ENCODE measurements at places on chromosomes 12 and 14.
A peak's percentile ranks its signal among the peaks of the same experiment; 100 is the strongest.

GRCh38 chr12:4261655-4262054 is 11.9 kb upstream of the CCND2 start:
- DNase-seq, result no peak

GRCh38 chr12:29521951-29522350 is 24.5 kb upstream of the OVCH1 start:
- no peak for DNase-seq

GRCh38 chr14:101719708-101720107 is 41.8 kb upstream of the PPP2R5C start:
- no peak for DNase-seq

DNA sequence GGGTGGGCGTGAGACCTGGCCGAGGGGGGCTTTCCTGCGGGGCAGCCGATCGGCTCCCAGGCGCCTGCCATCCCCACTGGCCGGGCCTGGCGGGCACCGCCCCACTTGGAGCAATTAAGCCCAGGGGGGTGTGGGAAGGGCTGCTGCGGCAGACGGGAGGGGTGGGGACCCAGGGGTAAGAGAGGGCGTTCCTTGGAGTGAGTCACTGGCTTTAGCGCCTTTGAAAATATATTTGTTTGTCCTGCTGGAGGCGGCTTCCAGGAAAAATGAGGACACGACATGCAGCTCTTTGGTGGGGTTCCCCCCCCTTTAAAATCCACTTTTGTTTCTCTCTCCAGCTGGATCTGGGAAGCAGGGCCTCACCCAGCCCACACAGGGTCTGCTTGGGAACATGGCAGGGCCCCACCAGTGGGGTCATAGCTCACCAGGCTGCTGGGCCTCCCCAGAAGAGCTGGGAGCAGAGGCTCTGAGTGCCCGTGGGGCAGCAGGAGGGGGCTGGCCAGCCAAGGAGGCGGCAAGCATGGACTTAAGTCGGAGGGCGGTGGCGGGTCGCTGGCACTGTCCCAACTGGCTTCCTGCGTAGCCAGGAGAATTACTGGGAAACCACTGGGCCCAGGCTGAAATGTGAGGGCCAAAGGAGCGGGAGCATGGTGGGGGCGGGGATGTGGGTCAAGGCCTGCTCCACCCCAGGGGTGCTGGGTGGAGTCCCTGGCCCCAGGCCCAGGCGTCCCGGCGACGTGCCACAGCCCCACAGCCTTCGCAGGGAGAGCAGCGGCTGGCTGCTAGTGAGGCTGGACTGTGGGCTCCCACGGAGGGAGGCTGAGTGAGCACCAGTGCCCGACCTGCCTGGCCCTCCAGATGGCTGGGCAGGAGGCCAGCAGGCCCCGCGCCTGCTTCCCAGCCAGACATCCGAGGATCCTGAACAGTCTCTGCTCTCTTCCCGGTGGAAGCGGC is 128.0 kb downstream of the RFLNA start:
- DNase-seq, result no peak

- DNase-seq, result no peak
These were observed 153.6 kb upstream of the C14orf180 start for GRCh38 chr14:104425763-104426646.

- DNase-seq, result peak; percentile 49
These were observed 37.5 kb downstream of the CDC42BPB start for GRCh38 chr14:103019826-103020225.

GRCh38 chr14:80535171-80535570 is 323.9 kb upstream of the DIO2 start:
- DNase-seq, result no peak

DNA sequence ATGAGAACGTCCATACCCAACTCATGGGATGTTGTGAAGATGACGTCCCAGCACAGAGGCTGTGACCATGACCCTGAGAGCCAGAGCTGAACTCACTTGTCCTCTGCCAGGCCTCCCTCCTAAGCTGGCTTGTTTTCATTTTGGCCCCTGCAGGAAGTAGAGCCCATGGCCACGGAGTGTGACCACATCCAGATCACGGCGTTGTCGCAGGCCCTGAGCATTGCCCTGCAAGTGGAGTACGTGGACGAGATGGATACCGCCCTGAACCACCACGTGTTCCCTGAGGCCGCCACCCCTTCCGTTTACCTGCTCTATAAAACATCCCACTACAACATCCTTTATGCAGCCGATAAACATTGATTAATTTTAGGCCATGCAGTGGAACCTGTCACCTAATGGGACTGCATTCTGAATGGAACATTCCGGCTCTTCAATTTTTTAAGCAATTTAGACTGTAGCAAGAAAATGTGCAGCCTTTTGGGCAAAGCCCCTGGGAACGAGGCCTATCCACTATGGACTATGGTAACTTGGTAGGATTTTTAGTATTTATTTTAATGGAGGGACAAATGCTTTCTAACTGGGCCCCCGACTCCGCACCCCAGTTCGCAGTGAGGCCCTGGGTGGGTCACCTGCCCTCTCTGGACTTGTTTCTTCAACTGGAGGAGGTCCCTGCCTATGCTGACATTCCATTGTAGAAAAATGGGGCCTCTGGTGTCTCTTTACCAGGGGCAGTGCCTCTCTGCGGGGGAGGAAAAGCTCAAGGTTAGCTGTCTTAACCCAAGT is 19.6 kb downstream of the OTUB2 start:
- DNase-seq, result no peak

GRCh38 chr14:106848330-106849121 is 1322.1 kb downstream of the TMEM121 start:
- no peak for DNase-seq

DNA sequence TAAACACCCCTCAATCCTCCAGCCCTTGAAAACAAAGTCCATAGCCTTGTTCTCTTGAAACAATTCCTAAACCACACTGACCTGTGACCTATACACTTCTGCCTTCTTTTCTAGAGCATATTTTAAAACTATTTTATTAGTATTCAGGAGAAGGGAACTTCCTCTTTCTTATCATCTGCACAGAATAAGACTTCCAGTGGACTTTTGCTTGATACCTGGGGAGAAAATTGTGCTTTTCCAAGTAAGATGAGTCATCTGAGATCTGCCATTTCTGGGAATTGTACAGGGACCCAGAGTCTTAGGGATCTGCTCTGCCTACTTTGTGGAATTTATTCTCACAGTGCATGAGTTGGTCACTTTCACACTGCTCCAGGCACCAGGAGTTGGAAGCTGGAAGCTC is 10.5 kb upstream of the WNT5B start:
- no peak for DNase-seq

DNA sequence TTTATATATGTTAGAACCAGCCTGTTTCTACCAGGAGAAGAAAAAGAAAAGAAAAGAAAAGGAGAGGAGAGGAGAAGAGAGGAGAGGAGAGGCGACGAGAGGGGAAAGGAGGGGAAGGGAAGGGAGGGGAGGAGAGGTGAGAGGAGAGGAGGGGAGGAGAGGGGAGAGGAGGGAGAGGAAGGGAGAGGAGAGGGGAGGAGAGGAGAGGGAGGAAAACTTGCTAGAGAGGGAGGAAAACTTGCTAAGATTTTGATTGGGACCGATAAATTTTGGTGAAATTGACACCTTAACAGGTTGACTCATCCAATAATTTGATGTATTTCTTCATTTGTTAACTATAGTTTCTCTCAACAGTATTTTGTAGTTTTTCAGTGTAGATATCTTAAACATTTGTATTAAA is 164.0 kb upstream of the SYT1 start:
- DNase-seq, result no peak

DNA sequence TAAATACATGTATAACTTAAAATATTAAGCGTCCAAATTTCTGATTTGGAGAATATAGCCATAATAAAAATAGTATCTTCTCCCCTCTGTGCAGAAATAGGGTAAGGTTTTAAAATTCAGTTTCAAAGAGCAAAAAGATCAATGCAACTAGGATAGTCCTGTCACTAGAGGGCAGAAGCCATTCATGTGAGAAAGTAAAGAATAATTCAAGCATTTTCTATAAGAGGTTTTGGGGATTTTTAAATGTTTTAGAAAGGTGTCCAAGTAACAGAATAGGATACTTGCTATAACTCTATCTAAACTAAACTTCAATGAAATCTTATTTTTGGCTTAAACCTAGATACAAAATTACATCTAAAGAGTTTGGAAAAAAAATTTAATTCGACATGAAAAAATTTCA is 50.3 kb downstream of the ADAMTS20 start:
- DNase-seq, result no peak

DNA sequence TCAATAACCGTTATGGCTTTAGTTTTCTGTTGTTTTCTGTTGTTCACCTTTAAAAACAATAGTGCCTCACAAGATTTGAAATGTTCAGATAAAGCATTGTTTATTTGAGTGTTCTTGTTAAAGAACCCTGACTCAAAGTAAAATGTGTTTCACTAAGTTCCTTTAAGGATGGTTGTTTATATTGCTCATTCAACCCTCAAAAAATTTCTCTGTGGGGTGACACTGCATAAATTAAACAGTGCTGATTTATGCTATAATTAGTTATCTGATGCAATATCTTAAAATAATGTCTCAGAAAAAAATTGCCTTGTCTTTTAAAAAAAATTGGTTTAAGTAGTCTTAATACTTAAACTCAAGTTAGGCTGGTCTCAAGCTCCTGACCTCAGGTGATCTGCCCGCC is 775.1 kb downstream of the FLRT2 start:
- no peak for DNase-seq

DNA sequence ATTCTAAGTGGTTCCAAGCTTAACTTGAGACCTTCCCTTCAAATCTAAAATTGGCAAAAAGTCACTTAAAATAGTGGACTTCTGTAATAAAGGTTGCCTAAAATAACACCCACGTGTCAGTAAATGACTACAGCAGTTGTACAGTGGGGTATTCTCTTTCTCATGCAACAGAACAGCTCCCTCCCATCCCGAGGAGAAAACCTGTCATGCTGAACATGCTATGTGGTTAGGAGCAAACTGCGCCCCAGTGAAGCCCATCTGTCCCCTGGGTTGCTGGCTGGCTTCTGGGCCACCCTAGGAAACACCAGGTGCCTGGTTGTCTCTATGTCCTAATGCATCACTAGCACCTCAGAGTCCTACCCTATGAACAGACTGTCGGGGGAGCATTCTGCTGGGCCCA is 2.7 kb downstream of the BTBD6 start:
- no peak for DNase-seq

GRCh38 chr14:64971943-64972791 is at the start of gene RAB15:
TSS of gene RAB15 (minus strand) at chr14:64972336. CDS start at chr14:64972076, 260 bp downstream.
- peak; percentile 19 for DNase-seq

DNA sequence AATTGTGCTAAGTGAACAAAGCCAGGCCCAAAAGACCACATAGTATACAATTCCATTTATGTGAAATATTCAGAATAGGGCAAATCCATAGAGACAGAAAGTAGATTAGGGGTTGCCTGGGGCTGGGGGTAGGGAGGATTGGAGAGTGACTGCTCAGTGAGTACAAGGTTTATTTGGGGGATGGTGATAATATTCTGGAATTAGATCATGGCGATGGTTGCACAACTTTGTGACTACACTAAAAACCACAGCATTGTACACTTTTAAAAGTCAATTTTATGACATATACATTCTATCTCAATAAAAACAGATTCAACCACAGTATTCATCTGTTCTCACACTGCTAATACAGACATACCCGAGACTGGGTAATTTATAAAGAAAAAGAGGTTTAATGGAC is 68.7 kb upstream of the MAP1LC3B2 start:
- peak; percentile 61 for DNase-seq

DNA sequence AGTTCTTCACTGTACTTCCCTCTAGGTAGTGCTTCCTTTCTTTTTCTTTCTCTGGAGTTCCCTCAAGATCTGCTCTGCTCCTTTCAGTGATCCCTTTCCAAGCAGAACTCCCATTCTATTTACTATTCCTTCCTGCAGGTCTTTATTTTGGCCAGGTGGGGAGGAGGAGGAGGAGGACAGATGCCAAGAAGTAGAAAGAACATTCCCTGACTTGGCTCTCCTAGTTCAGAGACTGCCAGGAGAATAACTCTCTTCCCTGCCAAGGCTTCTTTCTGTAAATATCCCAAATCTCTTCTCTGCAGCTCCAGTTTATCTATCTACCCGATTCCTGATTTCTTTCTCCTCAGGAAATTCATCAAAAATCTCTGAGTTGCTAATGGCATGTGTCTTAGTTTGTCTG is 229.6 kb upstream of the TMEM260 start:
- DNase-seq, result no peak

DNA sequence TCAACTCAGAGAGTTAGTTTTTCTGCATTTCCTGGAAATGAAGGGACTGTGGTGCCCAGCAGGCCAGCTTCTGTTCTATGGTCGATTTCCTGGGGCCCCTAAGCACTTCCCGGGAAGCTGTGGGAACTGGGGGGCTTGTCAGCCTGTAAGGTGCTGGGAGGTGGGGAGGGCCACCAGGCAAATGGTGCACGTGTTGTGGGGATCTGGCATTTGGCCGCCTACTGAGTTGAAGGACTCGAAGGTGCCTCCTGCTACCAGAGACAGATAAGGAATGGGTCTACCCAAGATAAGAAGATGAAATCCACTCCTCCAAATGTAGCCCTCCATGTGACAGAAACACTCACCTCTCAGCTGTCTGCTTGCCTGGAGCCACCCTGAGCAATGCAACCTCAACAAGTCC is 341.7 kb downstream of the DPF3 start:
- DNase-seq, result no peak

GRCh38 chr12:95633732-95634465 is 82.6 kb upstream of the USP44 start:
- DNase-seq, result no peak

- DNase-seq, result no peak
These were observed 39.3 kb downstream of the RAB35 start for GRCh38 chr12:120077260-120077659.

DNA sequence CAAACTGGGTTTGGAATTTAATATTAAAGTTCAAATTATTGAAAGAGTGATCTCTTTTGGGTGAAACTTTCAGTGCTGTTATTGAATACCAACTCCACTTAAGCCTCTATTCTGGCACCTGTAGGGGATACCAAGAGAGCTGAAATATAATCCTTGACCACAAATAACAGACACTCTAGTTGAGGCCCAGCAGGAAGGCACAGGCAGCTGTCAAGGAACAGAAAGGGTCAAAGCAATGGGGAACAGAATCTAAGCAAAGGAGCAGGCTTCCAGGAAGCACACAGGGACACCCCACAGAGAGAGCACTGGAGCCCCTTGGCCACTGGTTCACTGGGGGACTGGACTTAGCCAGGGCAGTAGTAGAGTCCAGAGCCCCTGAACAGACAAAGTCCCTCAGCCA is 120.9 kb upstream of the SFSWAP start:
- DNase-seq, result no peak

DNA sequence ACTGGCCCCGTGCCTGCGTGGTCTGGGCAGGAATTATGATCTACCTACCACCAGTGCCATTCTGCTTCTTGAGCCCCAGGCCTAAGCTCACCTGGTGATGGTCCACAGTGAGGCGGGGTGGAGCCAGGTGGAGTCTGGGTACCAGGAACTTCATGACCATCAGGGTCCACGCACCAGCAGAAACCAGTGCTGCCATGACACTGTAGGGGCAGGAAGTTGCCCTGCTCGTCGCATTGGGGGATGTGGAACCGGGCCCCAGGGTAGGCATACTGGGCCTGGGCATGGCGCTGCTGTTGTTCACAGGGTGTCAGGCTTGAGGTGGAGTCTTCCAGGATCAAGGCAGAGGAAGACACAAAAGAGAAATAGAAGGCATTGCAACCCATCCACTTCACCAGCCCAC is 29.6 kb downstream of the RTRAF start:
- DNase-seq, result no peak

- no peak for DNase-seq
These were observed 384.3 kb downstream of the ADAMTS20 start for GRCh38 chr12:43167691-43168090.

- no peak for DNase-seq
These were observed 11.7 kb downstream of the COCH start for GRCh38 chr14:30885840-30886740.

- DNase-seq, result no peak
These were observed 121.3 kb upstream of the NUDT4 start for GRCh38 chr12:93256256-93256969.
